Stimulated activated CD4-positive, alpha-beta T cell treated with anti-CD3 and anti-CD28 coated beads, TNF-alpha, amount 100 ng/mL, for 48 hours (primary cell): ENCODE measurements at places on chromosomes 5 and 9.

DNA sequence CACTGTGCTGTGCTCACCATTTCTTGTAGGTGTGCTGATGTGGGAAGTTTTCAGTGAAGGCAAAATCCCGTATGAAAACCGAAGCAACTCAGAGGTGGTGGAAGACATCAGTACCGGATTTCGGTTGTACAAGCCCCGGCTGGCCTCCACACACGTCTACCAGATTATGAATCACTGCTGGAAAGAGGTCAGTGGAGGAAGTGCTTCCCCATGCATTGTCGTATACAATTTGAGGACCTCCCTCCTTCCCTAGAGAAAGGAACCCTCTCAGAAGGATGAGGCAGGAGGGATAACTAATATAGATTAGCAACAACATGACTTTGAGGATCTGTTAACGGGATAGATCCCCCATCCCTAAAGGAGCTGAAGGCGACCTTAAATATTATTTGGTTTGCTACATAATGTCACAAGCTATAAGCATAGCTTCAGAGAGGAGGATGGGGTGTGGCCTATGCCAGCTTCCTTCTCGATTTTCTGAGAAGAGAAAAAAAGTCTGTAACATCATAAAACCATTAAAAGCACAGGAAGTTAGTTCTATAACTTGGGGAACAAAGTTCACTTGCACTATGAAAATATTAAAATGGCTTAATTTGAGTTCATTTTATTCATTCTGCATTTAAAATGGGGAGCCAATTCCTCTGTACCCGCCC is 17.0 kb upstream of the CYFIP2 start:
- no peak for DNase-seq

- DNase-seq = no peak
Measured at GRCh38 chr9:130539420-130540223, 39.8 kb upstream of the FUBP3 start.

DNA sequence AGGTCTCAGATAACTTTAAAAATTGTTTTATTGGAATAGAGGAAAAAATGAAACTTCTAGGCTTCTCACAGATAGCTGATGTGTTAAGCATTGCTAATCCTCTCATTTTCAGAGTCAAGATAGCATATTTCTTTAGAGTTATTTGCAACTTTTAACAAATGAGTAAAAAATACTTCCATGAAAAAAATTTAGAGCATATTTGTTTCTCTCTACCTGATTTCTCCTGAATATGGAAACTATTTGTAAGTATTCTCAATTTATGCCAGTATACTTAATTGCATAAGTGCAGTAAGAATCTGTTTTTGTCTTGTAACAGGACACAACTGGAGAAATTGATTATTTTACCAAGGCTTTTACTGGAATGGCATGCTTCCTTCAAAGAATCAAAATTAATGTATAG is 3.6 kb upstream of the TRIM32 start:
- no peak for DNase-seq

- DNase-seq = no peak
Measured at GRCh38 chr5:58187432-58188261, 272.2 kb downstream of the PLK2 start.

GRCh38 chr5:107389130-107389774 is 281.5 kb downstream of the EFNA5 start:
- DNase-seq = no peak

DNA sequence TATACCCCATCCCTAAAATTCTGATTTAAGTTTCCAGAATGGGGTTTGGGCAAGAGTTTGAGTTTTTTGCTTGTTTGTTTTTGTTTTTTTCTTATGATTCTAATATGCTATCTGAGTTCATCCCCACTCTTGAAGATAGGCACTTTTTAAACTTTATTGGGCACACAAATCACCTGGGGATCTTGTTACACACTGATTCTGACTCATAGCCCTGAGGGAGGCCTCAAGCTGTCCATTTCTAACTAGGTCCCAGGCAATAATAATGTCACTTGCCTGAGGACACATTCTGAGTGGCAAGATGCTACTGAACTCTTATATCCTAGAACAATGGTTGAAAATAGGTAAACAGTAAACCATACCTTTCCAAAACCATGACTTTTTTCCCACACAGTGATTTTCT is 22.8 kb upstream of the ABLIM3 start:
- no peak for DNase-seq

DNA sequence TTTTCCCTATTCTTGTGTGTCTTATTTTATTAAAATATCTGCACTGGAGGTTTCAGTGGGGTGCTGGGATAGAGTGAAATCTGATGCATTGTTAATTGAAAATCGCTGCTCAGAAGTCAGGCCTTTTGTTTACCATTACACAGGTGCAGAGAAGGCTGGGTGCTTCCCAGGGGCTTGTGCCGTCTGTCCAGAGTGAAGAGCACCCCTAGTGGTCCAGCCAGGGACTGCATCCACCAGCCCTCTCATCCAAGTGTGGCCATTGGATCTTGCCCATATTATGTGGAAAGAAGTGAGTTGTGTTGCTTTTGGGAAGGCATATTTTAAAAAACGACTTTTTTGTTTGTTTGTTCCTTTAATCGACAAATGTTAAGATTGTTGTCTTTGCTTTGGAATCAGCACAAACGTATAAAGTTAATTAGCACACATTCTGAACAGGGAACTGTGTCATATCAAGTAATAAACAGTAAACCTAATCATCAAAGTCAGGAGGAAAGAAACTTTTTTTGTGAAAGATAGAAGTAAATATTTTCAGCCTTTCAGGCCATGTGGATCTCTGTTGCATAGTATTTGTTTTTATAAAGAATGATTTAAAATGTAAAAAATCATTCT is 315.6 kb downstream of the MTRR start:
- DNase-seq = peak; percentile 21

GRCh38 chr5:157816682-157817386 is 42.1 kb downstream of the CLINT1 start:
- no peak for DNase-seq

- no peak for DNase-seq
Measured at GRCh38 chr5:67377631-67378030, 181.0 kb upstream of the CD180 start.

GRCh38 chr9:76761448-76761847 is 2.8 kb upstream of the PCA3 start:
- DNase-seq = no peak

GRCh38 chr5:72121052-72121779 is 13.9 kb downstream of the MAP1B start:
- DNase-seq = no peak

GRCh38 chr9:37619806-37620205 is 27.4 kb upstream of the TOMM5 start:
- no peak for DNase-seq

- DNase-seq = no peak
Measured at GRCh38 chr9:130268521-130269211, 3.1 kb downstream of the HMCN2 start.

DNA sequence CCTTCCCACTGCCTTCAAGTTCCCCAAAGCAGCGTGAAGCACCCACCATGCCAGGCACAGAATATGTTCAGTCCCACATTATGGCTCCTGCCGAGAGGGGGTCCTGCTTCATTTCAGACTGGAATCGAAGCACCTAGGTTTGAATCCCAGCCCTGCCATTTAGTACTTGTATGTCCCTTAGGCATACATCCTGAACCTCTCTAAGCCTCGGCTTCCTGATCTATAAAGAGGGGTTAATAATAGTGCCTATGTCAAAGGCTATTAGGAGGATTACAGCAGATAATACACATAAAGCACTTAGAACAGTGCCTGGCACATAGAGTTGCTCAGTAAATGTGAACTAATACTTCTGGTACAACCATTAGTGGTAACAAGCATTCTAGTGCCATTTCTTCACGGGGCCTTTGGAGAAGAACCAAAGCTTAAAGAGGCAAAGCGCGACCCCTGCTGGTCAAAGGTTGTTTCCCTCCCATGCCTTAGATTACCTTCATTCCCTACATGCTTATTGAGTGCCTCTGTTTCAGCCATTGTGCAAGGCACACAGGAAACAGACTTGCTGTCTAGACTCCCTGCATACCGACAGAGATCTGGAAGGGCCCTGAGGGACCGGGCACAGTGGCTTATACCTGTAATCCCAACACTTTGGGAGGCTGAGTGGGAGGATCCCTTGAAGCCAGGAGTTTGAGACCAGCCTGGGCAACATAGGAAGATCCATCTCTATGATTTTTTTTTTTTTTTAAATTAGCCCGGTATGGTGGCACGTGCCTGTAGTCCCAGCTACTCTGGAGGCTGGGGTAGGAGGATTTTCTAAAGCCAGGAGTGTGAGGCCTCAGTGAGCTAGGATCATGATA is 98.3 kb downstream of the PPARGC1B start:
- peak; percentile 76 for DNase-seq

DNA sequence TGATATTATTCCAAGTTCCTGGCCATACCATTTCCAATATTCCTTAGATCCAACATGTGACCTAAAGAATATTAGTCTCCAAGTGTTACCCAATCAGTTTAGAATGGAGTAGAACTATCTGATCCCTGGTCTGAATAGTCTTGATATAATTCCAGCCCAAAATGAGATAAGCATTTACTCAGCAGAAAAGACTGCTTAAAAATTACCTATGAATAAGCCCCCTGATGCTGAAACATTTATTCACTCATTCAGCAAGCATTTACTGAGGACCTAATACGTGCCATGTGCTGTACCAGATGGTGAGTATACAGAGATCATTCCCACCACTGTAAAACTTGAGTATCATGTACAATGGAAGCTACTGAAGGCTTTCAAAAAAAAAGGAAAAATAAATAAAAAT is 157.0 kb downstream of the FAM114A2 start:
- DNase-seq = no peak
